Pancreas (tissue), 10 donors: ENCODE measurements at places on chromosomes 1 and 21. TPM values are rescaled to one million over a fixed set of nuclear protein-coding genes. Genes with fewer than 3 reads are reported as not detected.

DNA sequence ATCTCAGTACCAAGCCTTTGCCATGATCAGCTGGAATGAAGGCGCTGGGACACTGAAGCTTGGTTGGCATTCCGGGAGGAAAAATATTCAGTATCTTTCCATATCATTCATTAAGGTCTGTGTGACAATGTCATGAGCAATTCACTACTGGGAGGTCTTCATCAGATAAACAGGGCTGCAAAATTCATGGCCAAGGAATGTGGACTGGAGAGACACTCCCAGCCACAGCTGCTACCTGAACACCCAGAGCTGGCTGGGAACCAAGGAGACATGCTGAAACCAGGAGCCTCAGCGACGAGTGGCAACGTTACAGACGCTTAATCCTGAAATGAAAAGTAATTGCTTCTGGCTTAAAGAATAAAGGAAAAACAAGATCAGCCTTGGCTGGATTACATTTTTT, 30.6 kb upstream of the DDAH1 start:
- no peaks in the 10 kb centered on the region for H3K4me1 ChIP-seq
- peak; percentile 19 for DNase-seq
- H3K27ac ChIP-seq, result no peak overlapping the region
- no peaks in the 10 kb centered on the region for H3K36me3 ChIP-seq
- H3K27me3 ChIP-seq, result no peaks in the 10 kb centered on the region
- H3K4me3 ChIP-seq, result no peak overlapping the region

GRCh38 chr1:104264521-104264920, 514.8 kb downstream of the AMY1C start:
- H3K36me3 ChIP-seq, result no peaks in the 10 kb centered on the region
- H3K4me1 ChIP-seq, result no peaks in the 10 kb centered on the region
- no peaks in the 10 kb centered on the region for H3K27me3 ChIP-seq
- H3K4me3 ChIP-seq, result no peak overlapping the region
- no peak overlapping the region for H3K27ac ChIP-seq

DNA sequence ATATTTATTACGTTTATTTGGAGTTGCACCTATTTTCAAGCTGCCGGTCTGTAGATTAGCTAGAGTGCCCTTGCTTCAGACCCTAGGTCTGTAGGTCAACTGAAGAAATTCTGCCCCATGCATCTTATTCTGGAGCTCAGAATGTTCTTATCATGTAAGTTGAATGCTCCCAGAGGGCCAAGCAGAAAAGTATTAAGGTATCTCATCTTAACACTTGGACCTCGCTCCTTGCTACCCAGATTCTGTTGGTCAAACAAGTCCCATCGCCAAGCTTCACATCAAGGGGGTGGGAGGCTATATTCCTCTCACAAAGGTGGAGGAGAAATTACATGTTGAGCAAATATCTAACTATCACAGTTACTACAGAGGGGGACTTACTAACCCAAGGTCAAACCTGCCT, 187.7 kb downstream of the C1orf94 start:
- no peaks in the 10 kb centered on the region for H3K36me3 ChIP-seq
- H3K4me3 ChIP-seq, result no peak overlapping the region
- H3K27ac ChIP-seq, result no peak overlapping the region
- DNase-seq, result no peak
- no peaks in the 10 kb centered on the region for H3K4me1 ChIP-seq

GRCh38 chr1:185961664-185962063, 227.5 kb downstream of the HMCN1 start:
- no peak overlapping the region for H3K4me3 ChIP-seq
- no peak overlapping the region for H3K27ac ChIP-seq
- H3K27me3 ChIP-seq, result no peaks in the 10 kb centered on the region
- DNase-seq, result no peak
- H3K36me3 ChIP-seq, result no peaks in the 10 kb centered on the region
- H3K4me1 ChIP-seq, result no peaks in the 10 kb centered on the region

The ITLN2 gene
- total RNA-seq, result not detected

The ANGPTL3 gene
- total RNA-seq, result 0.49 TPM

The UBL4B gene
- total RNA-seq, result not detected

The LRRC8C gene
- total RNA-seq, result 1.1 TPM

The VPS13D gene
- total RNA-seq, result 23.0 TPM
